Suppressor macrophage (primary cell): ENCODE measurements at places on chromosomes 7 and 10.
A peak's percentile ranks its signal among the peaks of the same experiment; 100 is the strongest.

GRCh38 chr7:921071-921461 lies 33.4 kb downstream of the ADAP1 start:
- DNase-seq: no peak

- DNase-seq: no peak
Measured at GRCh38 chr10:132421847-132422751, 25.1 kb downstream of the PWWP2B start.

GRCh38 chr10:129032372-129033313 lies 434.4 kb upstream of the MGMT start:
- no peak for DNase-seq

DNA sequence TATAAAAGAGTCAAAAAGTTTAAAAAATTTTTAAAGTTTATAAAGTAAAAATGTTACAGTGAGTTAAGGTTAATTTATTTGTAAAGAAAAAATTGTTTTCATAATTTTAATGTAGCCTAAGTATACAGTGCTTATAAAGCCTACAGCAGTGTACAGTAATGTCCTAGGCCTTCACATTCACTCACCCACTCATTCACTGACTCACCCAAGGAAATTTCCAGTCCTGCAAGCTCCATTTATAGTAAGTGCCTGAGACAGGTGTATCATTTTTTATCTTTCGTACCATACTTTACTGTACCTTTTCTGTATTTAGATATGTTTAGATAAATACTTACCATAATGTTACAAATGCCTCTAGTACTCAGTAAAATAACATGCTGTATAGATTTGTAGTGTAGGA lies 269.7 kb upstream of the PHF14 start:
- DNase-seq: no peak

- no peak for DNase-seq
Measured at GRCh38 chr10:13165177-13165576, 3.8 kb downstream of the MCM10 start.

DNA sequence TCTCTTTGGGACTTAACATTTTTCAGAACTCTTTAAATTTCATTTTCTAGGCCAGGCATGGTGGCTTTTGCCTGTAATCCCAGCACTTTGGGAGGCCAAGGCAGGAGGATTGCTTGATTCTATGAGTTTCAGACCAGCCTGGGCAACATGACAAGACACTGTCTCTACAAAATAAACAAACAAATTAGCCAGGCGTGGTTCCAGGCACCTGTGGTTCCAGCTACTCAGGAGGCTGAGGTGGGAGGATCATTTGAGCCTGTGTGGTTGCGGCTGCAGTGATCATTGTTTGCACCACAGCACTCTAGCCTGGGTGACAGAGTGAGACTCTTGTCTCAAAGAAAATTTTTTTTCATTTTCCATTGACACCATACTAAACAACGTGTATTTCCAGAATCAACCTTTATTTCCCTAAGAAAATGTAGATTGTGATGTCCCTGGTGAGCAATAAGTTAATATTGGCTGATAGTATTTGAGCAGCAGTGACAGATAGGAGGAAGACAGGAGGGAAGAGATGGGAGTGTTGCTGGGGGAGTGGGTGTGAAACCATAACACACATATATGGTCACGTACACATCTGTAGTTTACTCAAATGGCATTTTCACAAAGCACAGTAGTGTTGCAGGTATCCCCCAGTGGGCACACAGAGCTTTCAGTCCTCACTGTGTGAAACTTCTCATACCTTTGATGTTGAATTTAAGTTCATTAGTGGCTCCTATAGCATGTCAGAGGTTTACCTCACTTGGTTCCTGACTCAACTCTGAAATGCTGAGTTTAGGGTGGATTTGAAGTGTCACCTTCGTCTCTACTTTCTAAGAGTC lies 205.6 kb downstream of the AUTS2 start:
- no peak for DNase-seq

DNA sequence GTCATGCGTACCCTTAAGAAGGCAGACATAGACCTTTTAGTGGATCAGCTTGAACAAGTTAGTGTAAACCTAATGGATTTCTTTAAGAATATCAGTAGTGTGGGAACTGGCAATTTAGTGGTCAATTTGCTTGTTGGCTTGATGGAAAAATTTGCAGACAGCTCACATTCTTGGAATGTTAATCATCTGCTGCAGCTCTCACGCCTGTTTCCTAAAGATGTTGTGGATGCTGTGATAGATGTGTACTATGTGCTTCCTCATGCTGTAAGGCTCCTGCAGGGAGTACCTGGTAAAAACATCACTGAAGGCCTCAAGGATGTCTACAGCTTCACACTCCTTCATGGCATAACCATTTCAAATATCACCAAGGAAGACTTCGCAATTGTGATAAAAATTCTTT lies 103.4 kb downstream of the ABCA13 start:
- no peak for DNase-seq

DNA sequence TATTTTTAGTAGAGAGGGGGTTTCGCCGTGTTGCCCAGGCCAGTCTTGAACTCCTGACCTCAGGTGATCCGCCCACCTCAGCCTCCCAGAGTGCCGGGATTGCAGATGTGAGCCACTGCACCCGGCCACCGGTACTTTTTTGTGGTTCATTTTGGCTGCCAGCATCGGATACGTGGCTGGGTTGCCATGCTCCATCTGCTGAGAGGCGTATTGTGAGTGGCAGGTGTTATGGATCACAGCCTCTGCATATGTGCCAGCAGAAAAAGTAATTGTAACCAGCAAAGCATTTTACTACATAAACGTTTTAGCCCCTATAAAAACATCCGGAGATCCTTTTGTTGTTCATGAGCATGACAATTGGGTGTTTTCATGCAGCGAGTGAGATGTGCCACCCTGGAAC lies 7.1 kb downstream of the FOXK1 start:
- DNase-seq: no peak

DNA sequence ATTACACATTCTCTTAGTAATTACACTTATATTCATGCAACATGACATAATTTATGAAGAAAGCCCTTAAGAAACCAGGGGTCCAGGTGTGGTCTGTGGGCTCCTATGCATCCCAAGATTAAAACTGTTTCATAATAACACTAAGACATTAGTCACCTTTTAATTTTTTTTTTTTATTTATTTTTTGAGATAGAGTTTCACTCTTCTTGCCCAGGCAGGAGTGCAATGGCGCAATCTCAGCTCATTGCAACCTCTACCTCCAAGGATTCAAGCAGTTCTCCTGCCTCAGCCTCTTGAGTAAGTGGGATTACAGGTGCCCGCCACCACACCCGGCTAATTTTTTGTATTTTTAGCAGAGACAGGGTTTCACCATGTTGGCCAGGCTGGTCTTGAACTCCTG lies 12.5 kb downstream of the GDI2 start:
- DNase-seq: no peak

DNA sequence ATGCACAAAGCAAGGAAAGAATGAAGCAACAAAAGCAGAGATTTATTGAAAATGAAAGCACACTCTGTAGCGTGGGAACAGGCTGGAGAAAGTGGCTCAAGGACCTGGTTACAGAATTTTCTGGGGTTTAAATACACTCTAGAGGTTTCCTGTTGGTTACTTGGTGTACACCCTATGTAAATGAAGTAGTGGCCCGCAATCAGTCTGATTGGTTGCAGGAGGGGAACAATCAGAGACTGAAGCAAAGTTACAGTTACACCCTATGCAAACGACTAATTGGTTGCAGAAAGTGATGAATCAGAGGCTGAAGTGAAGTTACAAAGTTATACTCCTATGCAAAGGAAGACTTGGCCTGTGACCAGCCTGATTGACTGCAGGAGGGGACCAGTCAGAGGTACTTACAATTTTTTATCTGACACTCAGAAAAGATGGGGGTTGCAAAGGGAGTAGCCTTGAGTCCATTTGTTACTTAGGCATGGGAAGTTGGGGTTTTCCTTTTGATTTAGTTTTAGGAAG lies 3.6 kb upstream of the MTPN start:
- peak; percentile 70 for DNase-seq
